CD4-positive, alpha-beta T cell treated with Interleukin-6 at 100 ng/mL for 8 hours (primary cell): ENCODE measurements at places on chromosomes 3 and 15.

GRCh38 chr15:75156326-75157215 lies 45.1 kb upstream of the C15orf39 start:
- no peak for DNase-seq

DNA sequence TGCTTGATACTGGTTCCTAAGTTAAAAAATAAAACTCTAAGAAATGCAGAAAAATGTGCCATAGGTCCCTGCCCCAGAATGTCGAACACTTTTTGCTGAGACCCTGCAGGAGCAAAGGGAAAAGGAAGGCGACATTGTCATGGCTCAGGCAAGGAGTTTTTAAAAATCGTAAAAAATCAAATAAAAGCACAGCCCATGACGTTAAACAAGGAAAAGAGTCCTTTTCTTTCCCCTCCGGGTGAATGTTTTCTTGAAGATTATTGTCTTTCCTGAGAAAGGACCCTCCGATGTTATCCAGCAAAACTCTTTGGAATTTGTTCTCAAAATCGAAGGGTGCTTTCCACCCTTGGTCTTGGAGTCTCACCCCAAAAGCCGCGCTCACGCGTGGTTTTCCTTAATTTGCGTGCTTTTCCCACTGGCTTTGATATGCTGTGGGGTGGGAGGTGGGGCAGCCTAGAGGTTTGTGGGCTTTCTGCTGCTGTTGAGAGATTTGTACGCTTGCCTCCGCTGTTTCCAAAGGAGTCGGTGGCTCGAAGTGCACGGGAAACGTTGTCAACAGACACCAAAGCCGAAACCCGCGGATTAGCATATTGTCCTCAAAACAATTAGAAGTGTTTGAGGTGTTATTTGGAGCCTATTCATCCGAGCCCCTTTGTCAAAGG lies 2.9 kb downstream of the SOX14 start:
- DNase-seq = no peak

GRCh38 chr3:59680919-59681318 lies 631.1 kb upstream of the CFAP20DC start:
- DNase-seq = no peak

DNA sequence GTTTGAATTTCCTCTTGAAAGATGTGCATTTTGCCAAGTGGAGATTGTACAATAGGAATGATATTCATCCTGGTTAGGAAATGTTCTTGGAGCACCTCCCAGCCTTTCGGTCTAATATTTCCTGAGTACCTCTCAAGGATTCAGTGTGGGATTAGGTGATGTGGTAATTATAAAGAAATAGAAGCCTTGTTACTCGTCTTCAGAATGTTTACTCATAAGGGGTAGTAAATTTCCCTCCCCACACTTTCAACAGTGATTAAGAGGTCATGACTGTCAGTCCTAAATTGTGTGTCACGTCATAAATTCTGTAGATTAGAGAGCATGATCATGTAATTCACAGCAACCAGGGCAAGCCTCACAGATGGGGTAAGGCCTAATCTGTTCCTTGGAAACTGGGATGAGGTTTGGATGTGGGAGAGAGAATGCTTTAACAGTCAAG lies 633.1 kb upstream of the TBL1XR1 start:
- DNase-seq = no peak

- DNase-seq = no peak
Observed at GRCh38 chr3:107942951-107943749, 147.7 kb downstream of the CD47 start.

GRCh38 chr3:1456781-1457311 lies 364.0 kb downstream of the CNTN6 start:
- no peak for DNase-seq
